ENCODE measurements at places on chromosomes 7 and 10. TPM values are rescaled to one million over a fixed set of nuclear protein-coding genes. Genes with fewer than 3 reads are reported as not detected.

DNA sequence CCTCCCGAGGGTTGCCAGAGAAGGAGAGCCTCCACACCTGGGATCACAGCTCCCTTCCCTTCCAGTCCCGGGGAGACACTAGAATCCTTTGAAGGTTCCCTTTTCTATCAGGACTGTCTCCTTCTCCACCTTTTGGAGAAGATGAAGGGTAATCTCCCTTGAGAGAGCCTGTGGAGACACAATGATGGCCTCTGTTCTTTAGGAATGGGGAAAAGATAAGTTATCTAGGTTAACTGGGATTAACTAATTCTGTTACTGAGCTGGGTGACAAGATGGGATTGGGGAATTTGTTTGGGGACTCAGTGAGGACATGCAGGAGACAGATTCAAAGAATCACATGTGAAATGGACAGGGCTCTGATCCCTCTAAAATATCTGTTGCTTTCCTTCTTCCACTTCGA lies 181.1 kb upstream of the BMPER start:
- H3K36me3 ChIP-seq, result peaks cover 1% of the 10 kb centered on the region
- DNase-seq, result no peak
- no peak overlapping the region for H3K4me3 ChIP-seq
- peaks cover 24% of the 10 kb centered on the region for H3K27me3 ChIP-seq
- peaks cover 28% of the 10 kb centered on the region for H3K4me1 ChIP-seq
- no peak overlapping the region for H3K27ac ChIP-seq

- no peaks in the 10 kb centered on the region for H3K27me3 ChIP-seq
- H3K4me1 ChIP-seq, result peaks cover 58% of the 10 kb centered on the region
- peak overlapping the region; percentile 53 for H3K27ac ChIP-seq
- DNase-seq, result no peak
- no peak overlapping the region for H3K4me3 ChIP-seq
- H3K36me3 ChIP-seq, result peaks cover 6% of the 10 kb centered on the region
Measured at GRCh38 chr10:75018251-75018650, 93.2 kb upstream of the SAMD8 start.

- H3K27me3 ChIP-seq, result no peaks in the 10 kb centered on the region
- DNase-seq, result no peak
Measured at GRCh38 chr7:77399816-77400215, 16.3 kb downstream of the GSAP start.

- H3K36me3 ChIP-seq, result no peaks in the 10 kb centered on the region
- H3K4me3 ChIP-seq, result no peak overlapping the region
- DNase-seq, result no peak
- peaks cover 1% of the 10 kb centered on the region for H3K4me1 ChIP-seq
- H3K27me3 ChIP-seq, result no peaks in the 10 kb centered on the region
- no peak overlapping the region for H3K27ac ChIP-seq
Measured at GRCh38 chr7:130009848-130010688, 41.1 kb downstream of the ZC3HC1 start.

- peaks cover 2% of the 10 kb centered on the region for H3K4me1 ChIP-seq
- no peaks in the 10 kb centered on the region for H3K36me3 ChIP-seq
- no peak overlapping the region for H3K27ac ChIP-seq
- no peaks in the 10 kb centered on the region for H3K27me3 ChIP-seq
- no peak overlapping the region for H3K4me3 ChIP-seq
Measured at GRCh38 chr7:122942059-122942458, 53.4 kb downstream of the TAS2R16 start.

DNA sequence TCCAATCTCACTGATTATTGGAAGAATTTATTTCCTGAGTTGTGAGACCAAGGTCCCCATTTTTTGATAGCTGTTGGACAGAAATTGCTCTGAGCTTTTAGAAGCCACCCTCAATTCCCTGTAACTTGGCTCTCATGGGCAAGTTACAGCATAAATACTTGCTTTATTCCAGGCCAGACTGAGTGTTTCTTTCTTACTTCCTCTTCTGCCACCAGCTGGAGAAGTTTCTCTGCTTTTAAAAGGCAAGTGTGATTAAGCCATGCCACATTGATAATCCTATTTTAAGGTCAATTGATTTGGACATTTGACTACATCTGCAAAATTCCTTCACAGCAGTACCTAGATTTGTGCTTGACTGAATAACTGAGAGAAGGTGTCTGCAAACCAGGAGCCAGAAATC lies 14.1 kb upstream of the TAS2R41 start:
- no peaks in the 10 kb centered on the region for H3K36me3 ChIP-seq
- no peak for DNase-seq
- H3K27ac ChIP-seq, result no peak overlapping the region
- H3K4me3 ChIP-seq, result no peak overlapping the region

Gene VAX1
- not detected for total RNA-seq

Gene MYPN
- 0.22 TPM for total RNA-seq
